ENCODE measurements at places on chromosomes 7 and 10.

- DNase-seq: no peak
These were observed 32.7 kb upstream of the SRGN start for GRCh38 chr10:69055241-69055640.

DNA sequence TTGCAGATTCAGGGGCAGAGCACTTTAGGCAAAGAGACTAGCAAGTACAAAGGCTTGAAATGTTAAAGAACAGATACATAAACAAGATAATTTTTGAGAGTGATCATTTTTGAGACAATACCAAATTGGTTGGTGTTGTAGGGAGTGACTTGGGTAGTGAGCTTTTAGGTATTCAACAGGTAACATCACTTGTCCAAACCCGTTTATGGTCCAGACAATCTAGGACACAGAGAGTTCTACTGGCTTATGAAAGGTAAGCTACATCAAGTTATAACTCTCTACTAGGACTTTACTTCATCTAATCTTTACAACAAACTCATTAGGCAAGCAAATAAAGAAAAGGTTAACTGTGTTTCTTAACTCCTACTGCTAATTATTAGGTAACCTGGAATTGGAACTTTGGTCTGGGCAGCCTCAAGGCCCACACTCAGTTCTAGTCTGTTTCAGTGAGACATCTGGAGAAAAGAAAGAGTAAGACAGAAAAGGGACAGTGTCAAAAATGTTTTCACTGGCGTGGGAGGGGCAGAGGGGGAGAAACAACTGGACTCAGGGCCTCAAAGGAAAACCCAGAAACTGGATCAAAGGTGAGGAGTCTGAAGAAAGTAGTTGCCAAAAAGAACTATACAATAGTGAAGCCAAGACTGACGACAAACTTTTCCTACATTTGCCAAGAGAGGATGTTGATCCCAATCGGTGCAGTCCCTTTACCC, 39.2 kb downstream of the GNAT3 start:
- DNase-seq: no peak

GRCh38 chr7:155775691-155776090, 36.6 kb downstream of the SHH start:
- DNase-seq: no peak

DNA sequence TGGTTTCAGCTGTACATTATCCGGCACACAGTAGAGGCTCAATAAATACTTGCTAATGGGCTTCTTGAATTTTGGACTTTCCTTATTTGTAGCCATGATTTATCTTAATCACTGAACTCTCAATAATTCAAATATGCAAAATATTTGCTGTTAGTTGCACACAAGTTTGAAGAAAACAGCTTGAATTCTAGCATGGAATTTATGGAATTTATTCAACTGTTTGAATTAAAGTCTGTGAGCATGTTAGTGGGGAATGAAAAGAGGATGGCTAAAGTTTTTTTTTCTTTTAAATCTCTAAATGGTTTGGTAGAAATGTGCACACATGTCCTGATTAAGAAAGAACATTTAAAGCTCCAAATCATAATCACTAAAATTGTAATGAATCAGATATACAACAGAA, 42.5 kb downstream of the SIRT1 start:
- DNase-seq: no peak

DNA sequence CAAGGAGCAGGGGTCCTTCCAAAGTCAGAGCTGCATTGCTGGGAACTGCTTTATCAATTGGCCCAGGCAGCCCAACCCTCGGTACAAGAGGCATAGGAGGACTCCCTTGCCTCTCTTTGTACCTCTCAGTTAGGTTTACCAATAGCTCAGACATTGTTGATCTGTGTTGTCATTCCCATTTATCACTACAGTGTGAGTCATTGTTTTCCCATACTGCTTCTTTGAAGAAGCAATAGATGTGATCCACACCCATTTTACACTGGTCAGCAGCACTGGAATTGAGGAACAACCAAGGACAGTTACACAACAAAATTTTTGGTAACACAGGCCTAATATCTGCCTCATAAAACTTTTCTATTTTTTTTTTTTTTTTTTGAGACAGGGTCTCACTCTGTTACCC, 307.2 kb downstream of the SNX13 start:
- DNase-seq: no peak

DNA sequence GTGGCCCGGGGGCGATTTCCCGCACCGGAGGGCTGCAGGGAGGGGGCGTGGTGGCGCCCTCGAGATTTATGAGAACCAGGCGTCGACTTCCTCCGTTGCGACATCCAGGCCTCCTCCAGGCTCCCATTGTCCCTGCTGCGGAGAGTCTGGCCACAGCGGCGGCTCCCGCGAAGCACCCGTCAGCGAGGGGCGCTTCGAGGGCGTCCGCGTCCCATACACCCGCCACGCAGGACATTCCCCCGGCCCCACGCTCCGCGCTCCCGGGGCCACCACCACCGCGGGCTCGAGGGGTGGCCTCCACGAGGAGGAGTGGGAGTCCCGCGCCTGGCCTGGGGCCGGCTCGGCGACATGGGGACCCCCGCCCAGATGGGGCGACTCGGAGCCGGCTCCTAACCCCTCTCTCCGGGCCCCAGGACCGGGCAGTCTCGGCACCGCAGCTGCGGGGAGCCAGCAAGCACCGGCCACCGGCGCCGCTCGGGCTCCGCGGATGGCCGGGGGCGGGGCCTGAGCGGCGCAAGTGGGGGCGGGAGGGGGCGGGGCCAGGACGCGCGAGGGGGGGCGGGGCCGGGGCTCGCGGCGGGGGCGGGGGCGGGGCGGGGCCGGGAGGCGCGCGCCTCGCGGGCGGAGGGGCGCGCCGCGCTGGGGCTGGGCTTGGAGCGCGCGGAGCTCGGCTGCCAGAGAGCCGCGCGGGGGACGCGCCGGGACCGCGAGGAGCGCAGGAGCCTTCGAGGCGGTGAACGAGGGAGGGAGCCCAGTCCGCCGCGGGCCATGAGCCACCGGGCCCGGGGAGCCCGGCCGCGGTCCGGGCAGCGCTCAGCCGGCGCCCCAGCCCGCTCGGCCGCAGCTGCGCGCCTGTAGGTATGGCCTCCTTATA, at the start of gene SH2B2:
SH2B2 (plus strand) TSS at position 632 of the 874 bp plus-strand sequence. CDS start 13,683 bp downstream, outside the sequence.
- no peak for DNase-seq

GRCh38 chr7:15042285-15043065, 139.9 kb upstream of the DGKB start:
- no peak for DNase-seq

DNA sequence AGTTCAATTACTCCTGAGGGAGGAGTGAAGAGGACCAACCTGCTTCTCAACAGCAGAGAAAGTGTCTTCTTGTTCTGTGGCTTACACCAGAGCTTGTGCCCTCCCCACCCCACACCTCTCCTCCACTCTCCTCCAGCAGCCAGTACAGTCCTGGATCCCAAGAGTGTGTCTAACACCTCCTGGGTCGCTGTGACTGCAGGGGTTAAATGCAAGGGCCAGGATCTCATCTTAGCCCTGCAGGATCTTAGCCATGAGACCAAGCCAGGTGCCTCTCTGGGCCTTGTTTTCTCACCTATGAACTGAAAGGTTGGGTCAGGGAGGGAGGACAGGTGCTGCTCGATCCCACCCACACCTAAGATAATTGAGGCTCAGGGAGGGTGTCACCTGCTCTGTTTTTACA, 34.5 kb upstream of the MSRB2 start:
- no peak for DNase-seq

DNA sequence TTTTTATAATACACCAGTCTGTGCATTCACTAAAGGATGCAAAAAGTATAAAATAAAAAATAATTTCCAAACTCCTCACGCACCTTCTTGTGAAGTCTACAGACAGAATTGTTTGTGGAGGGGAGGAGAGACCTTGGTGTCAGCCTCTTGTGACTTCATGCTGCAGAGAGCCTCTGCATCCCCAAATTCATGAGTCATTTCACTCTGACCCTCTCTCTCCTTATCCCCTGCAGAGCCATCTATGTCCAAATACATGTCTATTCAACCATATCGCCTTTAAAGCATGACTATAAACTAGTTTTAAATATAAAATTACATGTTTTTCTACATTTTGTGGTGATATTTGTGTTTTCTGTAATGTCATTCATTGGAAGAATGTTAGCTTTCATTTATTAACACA, 6.0 kb downstream of the CREB5 start:
- DNase-seq: no peak

DNA sequence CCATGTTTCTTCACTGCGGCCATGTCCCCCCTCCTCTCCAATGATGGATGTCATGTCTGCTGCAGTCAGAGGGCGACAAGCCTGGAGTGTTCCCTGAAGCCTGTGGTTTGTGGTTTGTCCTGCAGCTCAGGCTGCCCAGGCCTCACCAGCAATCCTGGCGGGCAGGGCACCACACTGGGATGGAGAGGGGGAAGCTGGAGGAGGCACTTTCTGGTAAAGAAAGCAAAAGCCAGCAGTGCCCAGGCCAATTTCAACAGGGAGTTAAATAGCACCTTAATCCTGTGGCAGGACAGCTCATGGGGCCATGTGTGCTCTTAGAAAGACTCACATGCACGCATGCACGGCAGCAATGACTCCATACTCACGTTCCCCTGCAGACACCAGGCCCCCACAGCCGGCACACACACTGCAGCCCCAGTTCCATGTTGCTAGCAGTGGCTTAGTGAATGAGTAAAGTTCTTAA, 158.3 kb downstream of the EGFR start:
- DNase-seq: no peak

All from AG09309 (cell line).